Activated naive CD4-positive, alpha-beta T cell treated with Interleukin-2 at 50 U/mL for 16 hours (primary cell): ENCODE measurements at places on chromosomes 6 and 20.

DNA sequence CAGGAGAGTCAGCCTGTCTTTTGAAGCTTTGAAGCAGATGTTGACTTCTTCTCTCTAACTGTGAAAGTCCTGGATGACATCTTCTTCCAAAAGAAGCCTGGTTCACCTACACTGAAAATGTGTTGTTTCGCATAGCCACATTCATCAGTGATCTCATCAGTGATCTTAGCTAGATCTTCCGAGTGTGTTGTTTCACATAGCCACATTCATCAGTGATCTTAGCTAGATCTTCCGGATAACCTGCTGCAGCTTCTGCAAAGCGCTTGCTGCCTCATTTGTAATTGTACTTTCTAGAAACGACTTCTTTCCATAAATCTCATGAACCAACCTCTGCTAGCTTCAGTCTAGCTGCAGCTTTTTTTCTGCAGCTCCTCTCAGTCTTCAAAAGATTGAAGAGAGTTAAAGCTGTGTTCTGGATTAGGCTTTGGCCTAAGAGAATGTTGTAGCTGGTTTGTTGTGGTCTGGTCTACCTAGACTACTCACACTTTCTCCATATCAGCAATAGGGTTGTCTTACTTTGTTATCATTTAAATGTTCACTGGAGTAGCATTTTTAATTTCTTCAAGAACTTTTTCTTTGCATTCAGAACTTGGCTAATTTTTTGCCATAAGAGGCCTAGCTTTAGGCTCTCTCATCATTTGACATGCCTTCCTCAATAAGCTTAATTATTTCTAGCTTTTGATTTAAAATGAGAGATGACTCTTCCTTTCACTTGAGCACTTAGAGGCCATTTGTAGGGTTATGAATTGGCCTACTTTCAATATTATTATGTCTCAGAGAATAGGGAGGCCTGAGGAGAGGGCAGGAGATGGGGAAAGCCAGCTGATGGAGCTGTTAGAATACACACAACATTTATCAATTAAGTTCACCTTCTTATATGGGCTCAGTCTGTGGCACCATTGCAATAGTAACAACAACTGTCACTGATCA lies 48.7 kb upstream of the EXOC2 start:
- no peak for DNase-seq

GRCh38 chr6:17816921-17817611 lies 110.3 kb upstream of the NUP153 start:
- no peak for DNase-seq

DNA sequence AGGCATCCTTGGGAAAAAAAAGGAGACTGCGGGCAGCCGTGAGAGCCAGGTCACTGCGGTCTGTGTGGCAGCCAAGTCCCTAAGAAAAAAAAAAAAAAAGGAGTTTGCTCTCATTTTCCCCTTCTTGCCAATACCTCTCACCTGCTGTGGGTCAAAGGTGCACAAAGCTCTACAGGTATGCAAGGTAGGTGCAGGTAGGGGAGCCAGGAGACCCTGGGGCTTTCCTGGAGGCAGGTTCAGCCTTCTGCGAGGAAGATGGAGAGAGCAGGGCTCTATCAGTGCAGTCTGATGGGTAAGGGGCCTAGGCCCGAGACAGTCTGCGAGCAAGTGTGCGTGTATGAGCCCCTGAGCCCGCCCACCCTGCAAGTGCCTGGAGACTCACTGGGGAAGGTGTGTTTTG lies 12.3 kb upstream of the SNAI1 start:
- no peak for DNase-seq

DNA sequence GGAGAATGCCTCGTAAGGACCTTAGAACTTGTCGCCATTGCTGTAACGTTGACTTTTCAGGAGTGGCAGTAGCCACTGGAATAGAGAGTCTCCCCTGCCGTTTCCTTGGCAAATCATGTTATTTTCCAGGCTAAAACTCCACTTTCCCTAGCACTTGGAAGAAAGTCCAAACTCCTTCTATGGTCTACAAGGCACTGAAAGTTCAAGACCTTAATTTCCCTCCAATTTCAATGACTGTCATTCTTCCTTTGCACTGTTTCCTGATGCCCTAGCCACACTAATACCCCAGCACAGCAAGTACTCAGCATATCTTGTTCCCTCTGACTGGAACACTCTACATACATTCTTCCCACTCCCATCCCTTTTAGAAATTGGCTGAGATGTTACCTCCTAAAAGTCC lies 1.8 kb upstream of the TBPL1 start:
- DNase-seq = no peak

- no peak for DNase-seq
These were observed 3.1 kb upstream of the MAVS start for GRCh38 chr20:3843490-3843889.

DNA sequence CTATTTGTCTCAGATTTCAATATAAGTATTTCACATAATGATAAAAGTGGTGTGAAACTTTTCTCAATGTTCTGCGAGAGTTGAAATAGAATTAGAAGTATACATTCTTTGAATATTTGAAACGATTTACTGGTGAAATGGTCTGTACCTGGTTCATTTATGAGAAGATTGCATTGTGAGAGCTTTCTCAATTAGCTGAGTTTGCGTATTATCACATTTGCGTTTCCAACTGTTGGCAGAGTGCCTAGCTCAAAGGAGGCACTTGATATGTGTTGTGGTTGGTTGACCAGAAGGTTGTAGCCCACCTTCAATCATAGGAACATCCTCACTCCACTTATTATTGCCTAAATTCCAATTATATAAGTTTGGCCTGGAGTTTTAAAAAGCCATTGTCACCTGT lies 58.8 kb upstream of the EXOC2 start:
- DNase-seq = no peak

DNA sequence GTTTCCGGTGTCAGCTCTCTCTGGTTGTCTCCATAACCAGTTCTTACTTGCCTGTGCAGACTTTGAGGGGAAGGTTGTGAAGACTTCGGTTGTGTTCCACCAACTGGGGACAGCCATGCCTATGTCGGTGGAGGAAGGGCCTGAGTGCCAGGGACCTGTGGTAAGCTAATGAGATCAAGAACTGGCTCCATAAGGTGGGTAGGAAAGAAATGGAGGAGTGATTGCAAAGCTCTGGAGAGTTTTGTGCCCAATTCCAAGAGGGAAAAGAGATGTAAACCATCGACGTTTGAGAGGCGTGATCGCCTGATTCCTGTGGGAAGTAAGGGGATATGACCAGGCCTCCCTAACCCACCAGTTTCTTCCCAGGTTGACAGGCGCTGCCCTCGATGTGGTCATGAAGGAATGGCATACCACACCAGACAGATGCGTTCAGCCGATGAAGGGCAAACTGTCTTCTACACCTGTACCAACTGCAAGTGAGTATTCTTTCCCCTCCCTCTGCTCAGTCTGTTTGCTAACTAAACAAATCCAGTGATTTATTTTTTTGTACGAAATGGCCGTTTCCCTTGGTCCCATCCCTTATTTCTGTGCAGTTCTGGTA lies 893 bp downstream of the POLR1H start:
- DNase-seq = no peak

DNA sequence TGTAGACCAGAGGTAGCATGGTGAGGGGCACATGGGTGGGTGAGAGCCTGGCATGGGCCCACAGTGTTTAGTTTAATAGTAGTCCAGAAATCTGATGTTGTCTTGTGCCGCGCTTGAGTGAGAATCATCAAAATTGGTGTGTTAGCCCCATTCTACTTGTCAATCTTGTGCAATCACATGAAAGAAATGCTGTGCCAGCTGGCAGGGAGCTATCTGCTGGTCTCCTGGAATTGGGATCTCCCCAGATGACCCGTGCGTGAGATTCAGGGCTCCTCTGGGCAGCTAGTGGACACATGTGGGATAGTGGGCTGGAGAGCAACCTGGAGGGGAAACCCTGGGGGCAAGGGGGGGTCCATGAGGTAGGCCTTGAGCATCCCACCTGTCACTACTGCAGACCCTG lies 43.5 kb upstream of the ZFP64 start:
- DNase-seq = no peak

DNA sequence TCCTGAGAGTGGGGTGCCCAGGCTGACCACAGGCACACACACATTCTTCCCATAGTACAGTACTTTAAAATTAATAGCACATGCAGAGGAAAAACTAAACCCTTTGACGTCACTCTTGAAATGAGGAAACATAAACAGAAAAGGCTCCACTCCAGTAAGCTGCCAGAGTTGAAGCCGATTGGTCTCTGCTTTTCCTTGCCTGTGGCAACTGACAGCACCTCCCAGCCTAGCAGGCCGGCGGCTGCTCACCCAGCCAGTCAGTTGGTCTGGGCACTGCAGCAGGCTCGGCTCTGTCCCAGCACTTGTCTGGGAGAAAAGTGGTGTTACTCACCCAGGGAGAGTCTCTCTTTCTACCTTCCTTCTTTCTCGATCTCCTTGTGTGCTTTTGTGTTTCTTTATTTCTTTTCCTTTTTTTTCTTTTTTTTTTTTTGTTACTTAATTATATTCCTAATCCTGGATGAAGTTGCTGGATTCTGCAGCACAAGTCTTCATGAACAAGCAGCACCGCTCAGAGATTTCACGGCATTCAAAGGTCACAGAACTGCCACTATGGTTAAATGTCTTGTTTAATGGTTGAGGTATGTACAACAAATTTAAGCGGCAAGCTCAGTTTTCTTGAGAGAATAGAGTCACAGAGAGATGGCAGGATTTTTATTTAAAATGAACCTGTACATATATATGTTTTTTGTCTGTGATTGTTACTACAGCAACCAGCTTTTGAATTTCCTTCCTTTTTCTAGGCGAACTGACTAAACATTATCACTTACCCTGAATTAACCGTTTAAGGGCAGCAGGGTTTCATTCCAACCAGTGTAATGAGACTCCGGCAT lies at the start of gene PDE7B:
Gene PDE7B (plus strand): TSS at position 260 of the 830 bp plus-strand sequence.
- DNase-seq = peak; percentile 18

GRCh38 chr6:11971154-11971553 lies 41.0 kb upstream of the HIVEP1 start:
- DNase-seq = no peak

GRCh38 chr6:14466278-14466677 lies 348.7 kb downstream of the CD83 start:
- DNase-seq = no peak
